Lower leg skin (tissue), 4 donors: ENCODE measurements at places on chromosomes 11 and 22.

- DNase-seq = peak; percentile 95
Observed at GRCh38 chr22:39496131-39496838, 5.8 kb upstream of the MIEF1 start.

- no peak for DNase-seq
Observed at GRCh38 chr11:18771266-18772035, 20.1 kb downstream of the PTPN5 start.

- DNase-seq = peak; percentile 94
Observed at GRCh38 chr22:37681556-37682049, 4.5 kb upstream of the NOL12 start.

DNA sequence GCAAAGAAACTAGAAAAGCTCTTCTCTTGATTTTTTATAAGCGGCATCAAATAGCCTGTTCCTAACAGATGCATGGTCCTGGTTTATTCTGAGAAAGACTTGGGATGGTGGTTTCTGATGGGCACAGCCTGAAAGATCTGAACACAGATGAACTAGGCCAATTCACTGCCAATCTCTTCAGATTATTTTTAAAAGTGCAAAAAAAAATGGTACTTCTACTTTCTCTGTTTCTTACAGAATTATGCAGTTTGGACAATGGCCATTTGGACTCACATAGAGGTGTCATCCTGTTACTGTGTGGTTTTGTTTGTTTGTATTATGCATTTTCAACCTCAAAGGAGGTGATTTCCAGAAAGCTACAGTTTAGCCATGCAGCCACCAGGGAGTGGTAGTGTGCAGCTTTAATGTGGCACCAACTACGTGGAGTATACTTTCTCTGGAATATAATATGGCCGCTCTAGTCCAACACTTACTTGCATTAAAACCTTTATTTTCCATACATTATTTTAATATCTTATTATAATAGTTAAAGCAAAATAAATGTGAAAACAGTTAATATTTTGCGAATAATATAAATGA is 469.8 kb upstream of the KIRREL3 start:
- no peak for DNase-seq
